Right renal cortex interstitium (tissue), 3 donors: ENCODE measurements at places on chromosomes 2 and 18. TPM values are rescaled to one million over a fixed set of nuclear protein-coding genes. Genes with fewer than 3 reads are reported as not detected.

DNA sequence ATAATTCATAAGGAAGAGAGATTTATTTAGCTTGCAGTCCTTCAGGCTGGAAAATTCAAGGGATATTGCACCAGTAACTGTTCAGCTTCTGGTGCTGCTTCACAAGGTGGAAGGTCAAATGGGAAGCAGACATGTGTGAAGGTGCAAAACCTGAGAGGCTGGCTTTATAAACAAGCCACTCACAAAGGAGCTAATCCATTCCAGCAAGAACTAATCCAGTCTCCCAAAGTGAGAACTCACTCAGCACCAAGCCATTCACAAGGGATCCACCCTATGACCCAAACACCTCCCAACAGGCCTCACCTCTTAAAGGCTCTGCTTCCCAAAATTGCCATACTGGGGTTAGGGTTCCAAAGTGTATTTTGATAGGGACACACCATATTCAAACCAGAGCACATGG is 1018.4 kb upstream of the ACVR2A start:
- DNase-seq: no peak

DNA sequence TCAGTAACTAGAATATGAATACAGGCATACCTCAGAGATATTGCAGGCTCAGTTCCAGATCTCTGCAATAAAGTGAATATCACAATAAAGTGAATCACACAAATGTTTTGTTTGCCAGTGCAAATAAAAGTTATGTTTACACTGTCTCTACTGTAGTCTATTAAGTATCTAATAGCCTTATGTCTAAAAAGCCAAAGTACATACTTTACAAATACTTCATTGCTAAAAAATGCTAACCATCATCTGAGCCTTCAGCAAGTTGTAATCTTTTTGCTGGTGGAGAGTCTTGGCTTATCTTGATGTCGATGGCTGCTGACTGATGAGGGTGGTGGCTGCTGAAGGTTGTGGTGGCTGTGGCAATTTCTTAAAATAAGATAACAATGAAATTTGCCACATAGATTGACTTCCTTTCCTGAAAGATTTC is 159.4 kb downstream of the MYO1B start:
- no peak for DNase-seq

GRCh38 chr2:131146749-131147148 is 41.6 kb downstream of the PLEKHB2 start:
- no peak for DNase-seq

- DNase-seq: no peak
These were observed 1.1 kb upstream of the DGKD start for GRCh38 chr2:233353101-233353768.

DNA sequence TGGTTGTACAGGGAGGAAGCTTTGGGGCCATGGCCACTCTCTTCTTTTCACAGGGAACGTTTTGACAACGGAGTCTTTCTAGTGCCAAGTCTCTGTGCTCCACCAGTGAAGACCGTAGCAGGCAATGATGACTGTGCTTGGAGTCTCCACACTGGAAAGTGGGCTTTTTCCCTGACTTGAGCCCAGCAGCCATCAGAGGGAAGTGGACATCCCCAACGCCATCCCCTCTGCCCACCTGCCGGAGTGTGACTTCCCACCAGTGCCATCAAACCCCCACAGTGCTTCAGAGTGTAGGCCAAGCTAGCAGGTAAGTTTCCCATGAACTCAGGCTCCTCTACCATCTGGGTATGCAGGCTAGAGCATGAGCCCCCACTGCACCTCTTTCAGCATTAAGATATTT is 78.7 kb downstream of the APOB start:
- DNase-seq: no peak

- no peak for DNase-seq
These were observed 37.6 kb upstream of the RIOK3 start for GRCh38 chr18:23415515-23415914.

DNA sequence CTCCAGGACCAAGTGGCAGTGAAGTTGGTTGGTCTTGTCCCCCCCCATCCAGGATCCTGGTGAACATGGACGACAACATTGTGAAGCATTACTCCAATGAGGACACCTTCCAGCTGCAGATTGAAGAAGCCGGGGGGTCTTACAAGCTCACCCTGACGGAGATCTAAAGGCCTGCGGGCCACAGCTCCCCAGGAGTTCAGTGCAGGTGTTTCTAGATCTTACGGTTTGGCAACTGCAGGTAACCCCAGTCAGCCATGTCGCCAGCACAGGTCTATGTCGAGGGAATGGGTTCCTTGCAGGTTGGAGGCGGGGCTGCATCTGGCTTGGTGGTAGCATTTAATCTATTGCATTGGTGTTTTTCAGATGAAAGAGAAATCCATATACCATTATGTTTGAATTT is 42.8 kb upstream of the KLF11 start:
- DNase-seq: no peak

DNA sequence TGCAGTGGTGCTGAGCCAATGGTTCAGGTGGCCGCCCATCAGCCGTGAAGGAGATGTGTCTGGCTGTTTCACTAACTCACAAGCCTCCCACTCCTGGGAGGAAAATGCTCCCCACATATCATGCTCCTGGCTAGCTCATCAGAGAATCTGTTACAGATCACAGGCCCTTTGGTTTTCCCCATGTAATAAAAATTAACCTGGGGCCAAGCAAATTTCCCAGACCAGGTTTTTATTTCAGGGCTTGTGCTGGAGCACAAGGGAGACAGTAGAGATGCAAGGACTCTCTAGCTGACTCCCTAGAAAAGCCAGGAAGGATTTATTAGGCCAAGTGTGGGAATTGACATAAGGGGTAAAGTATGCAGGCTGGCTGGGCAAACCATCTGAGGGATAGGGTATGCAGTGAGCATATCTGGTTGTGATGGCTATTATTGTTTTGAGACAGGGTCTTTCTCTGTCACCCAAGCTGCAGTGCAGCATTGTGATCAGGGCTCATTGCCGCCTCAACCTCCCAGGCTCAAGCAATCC is 40.6 kb upstream of the CCBE1 start:
- DNase-seq: no peak

GRCh38 chr2:17634997-17635396 is 94.5 kb downstream of the VSNL1 start:
- DNase-seq: no peak

DNA sequence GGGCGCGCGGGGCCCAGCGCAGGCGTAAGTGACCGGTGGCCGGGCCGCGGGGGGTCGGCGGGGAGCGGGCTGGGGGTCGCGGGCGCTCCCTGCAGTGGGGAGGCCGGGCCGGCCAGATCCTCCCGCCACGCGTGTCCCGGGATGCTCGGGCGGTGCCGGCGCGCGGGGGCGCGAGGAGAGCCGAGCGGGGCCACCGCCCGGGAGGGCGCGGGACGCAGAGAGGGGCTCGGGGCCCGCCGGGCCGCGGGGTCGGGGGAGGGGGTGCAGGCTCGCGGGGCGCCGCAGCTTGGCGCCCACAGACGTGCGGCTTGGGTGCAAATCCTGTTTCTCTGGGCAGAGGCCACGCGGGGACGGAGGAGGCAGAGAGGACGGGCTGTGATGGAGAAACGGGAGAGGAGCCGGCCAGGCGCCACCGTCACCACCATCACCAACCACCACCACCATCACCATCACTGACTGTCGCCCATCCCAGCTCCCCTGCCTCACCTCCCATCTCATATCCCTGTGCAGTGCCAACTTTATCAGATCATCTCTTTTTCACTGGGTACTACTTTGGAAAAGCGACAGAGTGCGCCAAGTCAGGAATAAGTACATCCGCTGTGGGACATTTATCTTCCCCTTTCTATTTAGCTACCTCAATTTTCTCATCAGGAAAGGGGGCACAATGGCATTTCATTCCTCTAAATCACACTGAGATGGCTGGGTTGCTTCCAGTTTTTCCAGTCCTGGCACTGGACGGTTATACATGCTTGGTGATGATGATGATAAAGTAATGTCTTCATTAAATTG is 97.2 kb upstream of the GPR45 start:
- no peak for DNase-seq

Gene CCDC102B
- polyA plus RNA-seq: 8.6 TPM

Gene TMBIM1
- polyA plus RNA-seq: 96.6 TPM

Gene RBMS1
- polyA plus RNA-seq: 130 TPM

Gene TDRD15
- polyA plus RNA-seq: 0.06 TPM

Gene RGPD6
- polyA plus RNA-seq: 25.4 TPM

Gene KCNJ3
- polyA plus RNA-seq: 7.9 TPM

Gene AFF3
- polyA plus RNA-seq: 16.2 TPM
